ENCODE measurements at places on chromosomes 7 and 10.
A peak's percentile ranks its signal among the peaks of the same experiment; 100 is the strongest.

DNA sequence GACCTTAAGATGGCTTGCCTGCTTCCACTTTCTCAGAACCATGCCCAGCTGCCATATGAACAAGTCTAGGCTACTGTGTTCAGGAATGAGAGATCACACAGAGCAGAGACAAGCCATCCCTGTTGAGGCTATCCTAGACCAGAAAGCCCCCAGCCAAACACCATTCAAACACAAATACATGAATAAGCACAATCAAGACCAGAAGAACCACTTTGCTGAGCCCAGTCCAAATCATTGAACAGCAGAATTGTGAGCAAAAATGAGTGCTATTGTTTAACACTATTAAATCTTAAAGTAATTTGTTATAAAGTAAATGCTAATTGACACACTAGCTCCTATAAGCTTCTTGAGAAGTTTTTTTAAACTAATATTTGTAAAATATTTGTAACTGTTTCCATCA lies 79.0 kb upstream of the LYZL1 start:
- no peak for DNase-seq

DNA sequence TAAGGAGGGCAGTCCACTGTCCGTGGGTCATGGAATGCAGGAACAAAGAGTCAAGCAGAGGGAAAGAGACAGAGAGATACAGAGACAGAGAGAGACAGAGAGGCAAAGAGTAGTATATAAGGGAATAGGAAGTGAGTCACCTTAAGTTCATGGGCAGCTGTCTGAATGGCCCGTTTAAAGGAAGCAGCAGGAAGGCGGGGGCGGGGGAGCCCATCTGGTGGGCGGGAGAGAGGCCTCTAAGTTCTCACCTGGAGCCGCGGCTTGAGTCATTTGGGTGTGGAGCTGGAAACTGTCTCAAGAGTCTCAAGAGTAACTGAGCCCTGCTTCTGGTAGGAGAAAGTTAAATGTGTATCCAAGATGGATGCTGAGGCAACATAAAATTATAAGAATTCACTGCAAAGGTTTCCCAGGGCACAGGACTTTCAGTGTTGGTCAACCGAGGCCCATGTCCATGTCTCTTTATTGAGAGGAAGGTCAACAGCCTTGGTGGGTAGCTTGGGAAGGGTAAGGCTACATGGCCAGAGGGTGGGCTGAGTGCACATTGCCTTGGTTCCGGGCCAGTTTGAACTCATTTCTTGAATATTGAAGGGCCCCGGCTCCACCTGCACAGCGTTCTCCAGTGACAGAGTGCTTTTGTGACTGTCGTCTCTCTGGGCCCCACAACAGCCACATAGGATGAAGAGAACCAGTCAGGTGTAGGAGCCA lies 85.5 kb upstream of the CACUL1 start:
- DNase-seq = peak; percentile 54

DNA sequence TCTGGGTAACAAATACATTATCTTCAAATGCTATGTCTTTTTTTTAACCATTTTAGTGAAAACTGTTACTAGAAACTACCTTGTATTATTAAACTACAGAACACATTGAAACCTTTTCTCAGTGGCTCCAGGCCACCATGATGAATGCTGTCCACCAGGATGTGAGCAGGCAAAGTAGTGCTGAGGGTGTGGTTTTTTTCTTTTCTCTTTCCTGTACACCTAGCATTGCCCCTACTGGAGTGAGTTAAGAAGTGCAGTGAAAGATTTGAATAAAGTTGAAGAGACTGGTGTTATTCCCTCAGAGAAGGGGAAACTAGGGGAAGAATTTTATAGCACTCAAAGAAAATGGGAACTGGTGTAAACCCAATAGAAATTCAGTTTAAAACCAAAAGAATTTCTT lies 120.0 kb upstream of the SAMD8 start:
- DNase-seq = no peak

DNA sequence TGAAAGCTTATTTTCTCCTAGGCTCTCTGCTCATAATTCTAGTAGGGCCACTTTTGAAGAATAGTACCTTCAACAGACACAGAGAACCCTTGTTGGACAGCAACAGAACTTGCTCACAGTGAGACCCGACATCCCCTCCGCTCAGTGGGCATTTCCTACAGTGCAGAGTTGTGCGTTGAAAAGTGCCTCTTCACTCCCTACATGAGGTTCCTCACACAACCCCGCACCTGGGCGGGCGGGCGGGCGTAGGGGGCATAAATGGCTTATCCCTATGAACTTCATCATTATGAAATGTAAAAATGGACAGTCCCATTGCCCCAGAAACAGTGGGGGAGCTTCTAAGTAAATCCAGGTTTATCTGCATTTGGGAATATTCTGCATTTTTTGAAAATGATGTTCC lies 174.9 kb downstream of the MGMT start:
- no peak for DNase-seq

- no peak for DNase-seq
Observed at GRCh38 chr10:33286157-33286934, 48.1 kb downstream of the NRP1 start.

DNA sequence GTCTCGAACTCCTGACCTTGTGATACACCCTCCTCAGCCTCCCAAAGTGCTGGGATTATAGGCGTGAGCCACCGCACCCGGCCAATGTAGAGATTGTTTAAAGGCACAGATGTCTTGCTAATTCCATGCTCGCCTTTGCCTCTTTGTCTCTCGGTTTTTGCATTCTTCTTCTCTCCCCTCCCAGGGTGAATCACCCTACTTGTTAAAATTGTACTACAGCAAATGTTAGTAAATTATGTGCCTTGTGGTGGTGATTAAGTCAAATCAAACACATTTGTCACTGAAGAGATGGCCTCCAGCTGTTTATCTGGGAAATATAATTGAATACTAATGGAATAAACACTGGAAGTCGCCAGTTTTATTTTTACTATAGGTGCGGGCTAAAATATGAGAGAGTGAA lies 384.4 kb upstream of the AUTS2 start:
- no peak for DNase-seq

DNA sequence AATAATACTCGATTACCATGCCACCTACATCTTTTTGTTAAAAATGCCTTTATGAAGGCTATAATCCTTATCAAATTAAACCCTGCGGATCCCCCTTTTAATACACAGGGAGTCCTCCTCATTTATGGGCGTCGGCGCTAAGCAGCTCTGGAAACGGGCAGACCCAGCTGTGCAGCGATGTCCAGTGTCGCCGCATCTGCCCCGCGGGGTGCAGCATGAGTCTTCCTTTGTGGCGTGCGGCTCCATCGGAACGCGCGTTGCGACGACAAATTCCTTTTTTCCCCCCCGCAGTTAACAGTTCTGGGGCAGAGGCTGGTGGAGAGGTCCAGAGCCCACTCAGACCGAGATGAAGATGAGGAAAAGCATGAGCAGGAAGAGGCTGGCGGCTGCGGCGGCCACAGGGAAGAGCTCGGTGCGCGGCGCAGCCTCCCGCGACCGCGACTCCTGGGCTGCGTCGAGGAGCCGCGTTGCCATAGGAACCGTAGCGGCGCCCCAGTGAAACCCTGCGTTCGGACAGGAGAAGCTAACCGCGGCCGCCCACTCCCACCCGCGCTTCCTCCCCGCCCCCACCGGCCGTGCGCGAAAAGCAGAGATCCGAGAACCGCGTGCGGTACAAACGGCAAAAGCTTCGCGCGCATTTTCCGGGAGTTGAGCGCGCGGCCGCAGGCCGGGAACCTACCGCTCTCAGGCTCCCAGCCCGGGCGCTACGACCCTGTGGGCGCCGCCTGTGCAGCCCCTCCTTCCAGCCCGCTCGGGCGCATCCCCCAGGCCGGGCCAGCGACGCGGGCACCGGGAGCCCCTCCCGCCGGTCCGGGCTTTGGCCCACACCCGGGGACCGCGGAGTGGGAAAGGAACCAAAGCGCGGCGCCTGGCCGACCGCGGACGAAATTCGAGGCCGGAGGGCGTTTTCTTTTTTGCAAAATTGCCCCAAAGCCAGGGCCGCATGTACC lies 130.6 kb downstream of the SPAG6 start:
- DNase-seq = peak; percentile 22

GRCh38 chr10:45308707-45309106 lies 6.7 kb downstream of the OR13A1 start:
- no peak for DNase-seq

DNA sequence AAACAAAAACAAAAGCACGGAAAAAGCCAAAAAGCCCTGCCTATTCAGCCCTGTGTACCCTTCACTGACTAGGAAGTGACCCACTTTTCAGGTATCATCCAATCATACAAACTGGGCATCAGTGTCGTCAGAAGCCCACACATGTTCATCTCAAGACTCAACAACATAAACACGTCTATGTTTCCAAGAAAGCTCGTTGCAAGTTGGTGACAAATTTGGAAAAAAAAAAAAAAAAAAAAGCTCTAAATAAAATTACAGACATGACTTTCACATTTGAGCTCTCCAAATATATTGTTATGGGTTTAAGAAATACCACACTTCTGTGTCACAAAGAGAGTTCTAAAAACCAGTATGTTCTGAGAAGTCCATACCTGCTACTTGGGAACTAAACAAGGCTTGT lies 204.7 kb upstream of the KLF14 start:
- DNase-seq = no peak

GRCh38 chr7:133048589-133048988 lies 33.3 kb downstream of the CHCHD3 start:
- DNase-seq = no peak

GRCh38 chr10:121113911-121114310 lies 262.7 kb downstream of the WDR11 start:
- no peak for DNase-seq

DNA sequence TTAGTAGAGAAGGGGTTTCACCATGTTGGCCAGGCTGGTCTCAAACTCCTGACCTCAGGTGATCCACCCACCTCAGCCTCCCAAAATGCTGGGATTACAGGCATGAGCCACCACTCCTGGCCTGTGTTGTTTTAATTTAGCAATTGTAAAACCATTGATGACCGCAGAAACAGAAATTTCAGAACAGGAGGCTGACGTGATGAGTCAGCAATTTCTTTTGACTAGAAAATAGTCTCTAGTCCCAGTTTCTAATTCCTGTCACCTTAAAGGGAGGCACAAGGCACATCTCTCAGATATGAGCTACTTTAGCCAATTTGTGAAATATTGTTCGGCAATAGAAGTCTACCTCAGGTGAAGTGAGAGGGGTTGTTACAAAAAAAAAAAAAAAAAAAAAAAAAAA lies 440.8 kb upstream of the C7orf33 start:
- DNase-seq = no peak

- DNase-seq = no peak
Observed at GRCh38 chr10:109504401-109504800, 418.9 kb downstream of the XPNPEP1 start.

- DNase-seq = peak; percentile 12
Observed at GRCh38 chr7:143490717-143491306, 13.1 kb downstream of the TAS2R41 start.

GRCh38 chr10:75358835-75359421 lies 42.6 kb downstream of the ZNF503 start:
- DNase-seq = no peak

- DNase-seq = peak; percentile 78
Observed at GRCh38 chr7:50266635-50267386, 37.7 kb upstream of the IKZF1 start.

DNA sequence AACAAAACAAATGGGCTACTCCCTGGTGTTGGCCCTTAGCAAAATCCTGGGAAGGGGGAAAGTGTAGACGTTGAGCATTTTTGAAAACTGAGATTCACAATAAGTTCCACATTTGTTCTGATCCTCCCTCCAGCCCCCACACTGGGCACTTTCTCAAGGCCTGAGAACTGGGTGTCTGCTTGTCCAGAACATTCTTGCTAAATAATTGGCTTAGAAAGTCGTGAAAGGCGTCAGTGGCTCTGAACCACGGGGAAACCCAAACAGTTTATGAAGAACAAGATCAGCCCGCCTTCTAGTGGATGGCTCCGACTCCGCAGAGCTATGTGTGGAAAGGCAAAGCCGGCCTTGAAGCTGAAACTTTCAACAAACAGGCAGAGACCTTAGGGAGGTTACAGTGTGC lies 370.1 kb downstream of the PRPF18 start:
- no peak for DNase-seq

- DNase-seq = no peak
Observed at GRCh38 chr10:35927341-35927740, 285.2 kb upstream of the FZD8 start.

DNA sequence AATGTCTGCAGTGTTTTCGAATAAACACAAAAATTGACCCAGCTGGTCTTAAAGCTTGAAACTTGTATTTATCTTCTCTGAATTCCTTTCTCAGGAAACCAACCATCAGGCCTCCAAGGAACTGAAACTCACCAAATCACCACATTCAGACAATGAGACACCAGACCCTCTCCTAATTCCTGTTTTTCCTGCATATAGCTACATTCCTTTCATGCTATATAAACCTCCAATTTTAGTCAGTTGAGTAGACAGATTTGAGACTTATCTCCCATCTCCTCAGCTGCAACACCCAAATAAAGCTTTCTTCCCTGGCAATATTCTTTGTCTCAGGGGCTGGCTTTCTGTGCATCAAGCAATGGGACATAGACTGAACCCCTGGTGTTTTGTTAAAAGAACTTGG lies 317.0 kb downstream of the CACNA2D1 start:
- no peak for DNase-seq

GRCh38 chr7:21887353-21887752 lies 58.3 kb downstream of the CDCA7L start:
- DNase-seq = no peak

DNA sequence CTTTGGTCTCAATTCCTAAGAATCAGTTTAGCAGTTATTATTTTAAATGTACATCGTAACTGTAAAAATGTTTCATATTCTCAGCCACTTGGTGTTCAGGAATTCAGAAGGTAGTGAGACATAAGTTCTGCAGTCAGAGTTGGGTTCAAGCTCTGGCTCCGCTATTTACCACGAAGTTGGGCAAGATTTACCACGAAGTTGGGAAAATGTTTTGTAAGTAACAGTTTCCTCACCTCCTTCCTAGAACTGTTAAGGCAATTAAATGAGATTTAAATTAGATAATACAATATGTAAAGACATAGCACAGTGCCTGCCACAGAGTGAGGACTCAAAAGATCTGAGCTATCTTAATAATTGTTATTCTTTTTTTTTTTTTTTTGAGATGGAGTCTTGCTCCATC lies 16.3 kb upstream of the ABLIM1 start:
- no peak for DNase-seq

- DNase-seq = no peak
Observed at GRCh38 chr10:22851865-22852239, 76.0 kb upstream of the ARMC3 start.

DNA sequence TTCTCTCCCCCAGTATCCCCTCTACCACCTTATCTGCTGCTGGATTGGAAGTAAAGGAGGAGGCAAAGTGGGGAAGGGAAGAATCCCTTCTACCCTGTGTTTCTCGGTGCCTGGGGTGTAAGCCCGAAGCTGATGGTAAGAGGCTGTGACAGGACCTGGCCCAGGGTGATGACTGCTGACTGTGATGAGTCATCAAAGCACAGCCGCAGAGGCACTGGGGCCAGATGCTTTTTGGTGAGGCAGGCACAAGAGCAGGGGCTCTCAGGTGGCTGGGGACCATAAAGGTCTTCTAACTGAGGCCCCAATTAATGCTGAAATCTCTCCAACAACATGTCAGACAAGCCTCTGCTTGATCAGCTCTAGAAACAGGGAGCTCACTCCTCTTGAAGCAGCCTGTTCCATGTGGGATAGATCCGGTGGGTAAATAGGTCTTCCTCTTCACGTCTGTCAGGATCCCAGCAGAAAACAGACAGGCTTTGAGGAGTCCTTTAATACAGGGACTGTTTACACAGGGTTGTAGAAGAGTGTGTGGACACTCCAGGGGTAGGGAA lies 86.1 kb upstream of the PCBD1 start:
- no peak for DNase-seq
